ENCODE measurements at places on chromosomes 16 and 17.

GRCh38 chr16:71912534-71913275, 17.4 kb downstream of the IST1 start:
- DNase-seq = no peak

- no peak for DNase-seq
Measured at GRCh38 chr17:1229900-1230501, 40.2 kb upstream of the BHLHA9 start.

DNA sequence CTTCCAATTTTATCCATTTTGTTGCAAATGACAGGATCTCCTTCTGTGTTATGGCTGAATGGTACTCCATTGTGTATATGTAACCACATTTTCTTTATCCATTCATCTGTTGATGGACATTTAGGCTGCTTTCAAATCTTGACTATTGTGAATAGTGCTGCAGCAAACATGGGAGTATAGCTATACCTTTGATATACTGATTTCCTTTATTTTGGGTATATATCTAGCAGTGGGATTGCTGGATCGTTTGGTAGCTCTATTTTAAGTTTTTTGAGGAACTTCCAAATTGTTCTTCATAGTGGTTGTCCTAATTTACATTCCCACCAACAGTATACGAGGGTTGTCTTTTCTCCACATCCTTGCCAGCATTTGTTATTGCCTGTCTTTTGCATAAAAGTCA, 67.8 kb downstream of the BRIP1 start:
- DNase-seq = no peak

DNA sequence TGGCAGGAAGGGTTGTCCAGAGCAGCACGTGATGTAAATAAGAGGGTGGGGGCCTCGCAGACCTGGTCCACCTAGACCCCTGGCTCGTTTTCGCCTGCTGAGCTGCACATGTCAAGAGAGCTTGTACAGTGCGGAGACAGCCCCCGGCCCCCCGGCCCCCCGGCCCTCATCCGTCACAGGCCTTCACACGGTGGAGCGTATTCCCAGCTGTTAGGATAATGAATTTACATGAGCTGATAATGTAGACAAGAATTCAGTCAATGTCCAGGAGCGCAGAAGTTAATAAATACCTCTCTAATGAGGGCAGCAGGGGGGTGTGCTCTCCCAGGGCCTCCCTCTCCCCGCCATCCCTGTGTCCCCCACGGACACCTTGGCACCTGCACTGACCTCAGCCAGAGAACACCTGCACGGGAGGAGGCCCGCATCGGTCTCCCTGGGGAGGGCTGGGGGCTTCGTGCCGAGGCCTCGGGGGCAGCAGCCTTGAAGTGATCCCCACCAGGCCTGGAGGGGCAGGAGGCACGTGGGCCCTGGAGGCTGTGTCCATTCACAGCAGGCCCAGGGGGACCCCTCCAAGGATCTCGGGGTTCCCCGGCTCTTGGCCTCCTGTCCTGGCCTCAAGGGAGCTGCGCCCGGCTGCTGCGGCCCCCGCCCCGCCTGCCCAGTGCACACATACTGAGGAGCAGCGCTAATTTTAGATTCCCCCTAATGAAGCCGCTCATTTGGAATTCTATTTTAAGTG, 14.6 kb downstream of the GSE1 start:
- DNase-seq = no peak

DNA sequence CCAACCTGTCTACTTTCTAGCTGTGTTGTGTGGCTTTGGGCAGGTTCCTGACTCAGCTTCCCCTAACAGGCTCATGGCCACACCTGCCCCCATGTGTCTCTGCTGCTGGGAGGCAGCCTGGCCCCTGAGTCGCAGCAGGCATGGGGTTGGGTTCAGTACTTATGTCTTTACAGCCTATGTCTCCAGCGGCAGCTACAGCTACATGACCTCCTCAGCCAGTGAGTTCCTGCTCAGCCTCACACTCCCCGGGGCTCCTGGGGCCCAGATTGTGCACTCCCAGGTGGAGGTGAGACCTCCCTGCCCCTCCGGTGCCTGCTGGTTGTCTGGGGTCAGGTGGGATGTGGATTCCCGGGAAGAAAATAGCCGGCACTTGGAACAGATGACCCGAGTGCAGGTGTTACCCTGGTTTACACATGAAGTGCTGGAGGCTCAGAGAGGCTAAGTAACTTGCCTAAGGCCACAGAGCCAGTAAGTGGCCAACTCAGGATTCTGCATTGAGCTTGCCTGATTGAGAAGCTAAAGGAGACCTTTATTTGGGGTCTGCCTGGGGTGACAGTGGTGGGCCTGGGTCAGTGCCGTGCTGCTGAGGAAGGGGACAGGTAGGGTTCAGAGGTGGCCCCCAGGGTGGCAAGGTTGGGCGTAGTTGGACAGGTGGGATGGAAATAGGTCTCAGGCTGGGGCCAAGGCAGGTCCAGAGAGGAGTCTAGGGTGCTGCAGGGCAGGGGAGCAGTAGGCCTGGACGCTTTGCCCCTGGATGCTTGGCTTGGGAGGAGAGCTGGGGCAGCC, 15.9 kb downstream of the FCSK start:
- no peak for DNase-seq

DNA sequence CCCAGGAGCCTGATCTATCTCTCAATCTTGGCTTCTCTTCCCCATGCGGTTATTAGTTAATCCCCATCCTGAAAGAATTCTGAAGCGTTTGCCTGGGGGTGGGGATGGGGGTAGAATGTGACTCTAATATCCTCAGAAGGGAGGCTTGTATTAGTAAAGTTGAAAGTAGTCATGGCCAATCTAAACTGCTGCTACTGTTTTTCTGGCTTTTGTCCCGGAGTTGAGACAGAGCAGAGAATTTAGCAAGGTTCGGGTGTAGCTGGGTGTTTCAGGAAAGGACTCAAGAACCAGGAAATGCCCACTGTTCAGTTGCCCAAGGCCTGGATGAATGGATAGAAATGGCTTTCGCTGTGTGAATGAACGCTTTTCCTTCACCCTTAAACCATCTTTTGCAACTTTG, 17.6 kb upstream of the ITGAM start:
- DNase-seq = no peak

DNA sequence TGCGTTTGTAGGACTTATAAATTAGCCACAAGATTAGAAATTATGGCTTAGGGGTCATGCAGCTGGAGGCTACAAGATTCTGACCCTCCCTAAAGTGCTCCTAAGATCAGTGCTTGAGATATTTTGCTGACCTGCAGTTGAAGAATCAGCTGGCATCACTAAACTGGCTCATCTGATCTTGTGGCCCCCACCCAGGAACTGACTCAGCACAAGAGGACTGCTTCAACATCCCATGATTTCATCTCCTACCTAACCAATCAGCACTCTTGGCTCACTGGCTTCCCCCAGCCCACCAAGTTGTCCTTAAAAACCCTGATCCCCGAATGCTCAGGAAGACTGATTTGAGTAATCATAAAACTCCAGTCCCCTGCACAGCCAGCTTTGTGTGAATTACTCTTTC, 86.4 kb upstream of the ERCC4 start:
- DNase-seq = no peak

- DNase-seq = no peak
Measured at GRCh38 chr17:27323538-27324215, 29.8 kb downstream of the WSB1 start.

DNA sequence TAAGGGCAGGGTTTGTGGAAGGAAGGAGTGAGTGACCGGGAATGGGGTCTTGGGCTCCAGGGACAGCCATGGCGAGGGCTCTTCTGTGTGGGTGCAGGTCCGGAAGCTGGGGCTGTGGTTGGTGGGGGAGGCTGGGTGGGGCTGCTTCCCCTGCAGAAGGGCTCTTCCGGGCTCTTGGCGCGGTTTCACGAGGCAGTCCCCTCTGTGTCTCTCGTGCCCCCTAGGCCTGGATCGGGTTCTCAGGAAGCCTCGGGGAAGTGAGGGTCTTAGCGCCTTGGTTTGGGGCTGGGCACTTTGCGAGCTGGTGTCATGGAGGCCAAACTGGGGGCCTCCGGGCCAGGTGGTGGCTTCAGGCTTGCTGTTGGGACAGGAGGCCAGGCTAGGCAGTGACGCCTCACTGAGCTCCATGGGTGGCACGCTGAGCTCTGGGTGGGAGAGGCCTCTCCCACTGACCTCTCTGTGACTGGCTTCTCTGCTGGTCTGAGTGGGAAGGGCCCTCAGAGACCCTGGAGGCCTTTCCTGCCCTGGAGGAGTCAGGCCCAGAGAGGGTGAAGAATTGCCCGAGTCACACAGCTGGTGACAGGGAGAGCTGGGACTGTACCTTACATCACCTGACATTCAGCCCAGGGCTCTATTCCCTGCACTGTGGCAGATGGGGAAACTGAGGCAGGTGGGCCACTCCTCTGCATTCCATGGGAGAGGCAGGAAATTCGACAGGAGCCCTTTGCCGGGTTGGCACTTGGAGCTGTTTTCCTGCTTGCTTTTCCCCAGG, 8.2 kb downstream of the ADCY7 start:
- DNase-seq = no peak

GRCh38 chr17:64520359-64520758, 13.6 kb downstream of the CEP95 start:
- DNase-seq = no peak
